ENCODE measurements at places on chromosomes 7 and 10.

DNA sequence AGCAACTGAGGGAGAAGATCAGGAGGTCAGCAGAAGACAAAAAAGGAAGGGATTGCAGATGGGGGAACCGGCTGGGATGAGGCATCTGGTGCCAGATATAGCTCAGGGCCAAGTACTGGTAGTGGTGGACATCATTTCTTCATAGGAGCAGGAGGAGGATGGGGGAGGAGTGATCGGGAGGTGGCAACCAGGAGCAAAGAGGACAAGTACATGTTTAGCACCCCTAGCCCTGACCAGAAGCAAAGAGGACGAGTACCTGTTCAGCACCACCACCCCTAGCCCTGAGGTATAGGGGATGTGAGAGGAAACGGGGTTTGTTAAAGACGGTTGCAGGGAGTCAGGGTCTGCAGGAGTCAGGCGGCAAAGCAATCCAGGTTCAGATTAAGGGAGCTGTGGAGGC lies 84.5 kb upstream of the NPS start:
- DNase-seq = no peak

- no peak for DNase-seq
These were observed 403.5 kb upstream of the ANKRD30A start for GRCh38 chr10:36721871-36722270.

DNA sequence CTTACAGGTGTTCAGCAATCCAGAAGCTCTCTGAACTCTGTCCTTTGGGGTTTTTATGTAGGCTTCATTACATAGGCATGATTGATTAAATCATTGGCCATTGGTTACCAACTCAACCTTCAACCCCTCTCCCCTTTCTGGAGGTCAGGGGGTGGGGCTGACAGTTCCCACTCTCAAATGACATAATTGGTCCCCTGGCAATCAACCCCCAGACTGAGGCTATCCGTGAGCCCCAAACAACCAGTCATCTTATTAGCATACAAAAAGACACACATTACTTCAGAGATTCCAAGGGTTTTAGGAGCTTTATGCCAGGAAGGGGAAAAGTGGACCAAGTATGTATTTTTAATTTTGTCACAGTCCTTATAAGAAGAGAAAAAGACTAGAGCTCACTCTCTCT lies 92.1 kb downstream of the ZNF467 start:
- no peak for DNase-seq

GRCh38 chr10:120981601-120982391 lies 130.6 kb downstream of the WDR11 start:
- DNase-seq = no peak

- no peak for DNase-seq
These were observed 128.2 kb downstream of the AKR1D1 start for GRCh38 chr7:138204285-138204981.

DNA sequence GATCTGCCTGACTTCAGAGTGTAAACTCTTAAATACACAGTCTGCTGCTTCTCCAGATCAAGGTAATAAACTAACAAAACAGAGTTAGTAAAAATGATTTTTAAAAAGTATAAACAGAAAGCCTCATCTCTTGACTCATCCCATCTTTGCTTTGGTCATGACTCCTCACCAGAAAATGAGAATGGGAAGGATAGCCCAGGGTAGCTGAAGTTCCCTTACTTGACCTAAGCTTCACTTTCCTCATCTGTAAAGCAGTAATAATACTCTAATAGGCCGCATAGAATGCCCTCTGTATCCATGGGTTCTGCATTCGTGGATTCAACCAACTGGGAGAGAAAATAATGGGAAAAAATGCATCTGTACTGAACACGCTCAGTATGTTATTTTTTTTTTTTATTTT lies 11.3 kb upstream of the SLC25A28 start:
- no peak for DNase-seq

DNA sequence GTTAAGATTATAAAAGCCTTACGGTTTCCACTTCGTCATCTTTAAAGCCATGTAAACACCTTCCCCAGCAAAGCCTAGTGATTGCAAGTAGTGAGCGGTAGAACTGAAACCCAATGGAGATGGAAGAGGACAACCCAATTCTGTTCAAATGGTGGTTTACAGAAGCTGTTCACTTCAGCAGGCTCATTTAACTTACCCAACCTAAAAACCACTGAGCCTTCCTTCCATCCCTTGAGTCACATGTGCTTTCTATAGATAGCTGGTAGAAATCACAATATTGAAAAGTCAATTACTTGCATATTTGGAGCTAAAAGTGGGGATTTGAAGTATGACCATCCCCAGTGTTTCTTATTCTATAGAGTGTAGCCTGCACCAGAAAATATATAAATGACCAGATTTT lies 667.7 kb downstream of the SUGCT start:
- no peak for DNase-seq

DNA sequence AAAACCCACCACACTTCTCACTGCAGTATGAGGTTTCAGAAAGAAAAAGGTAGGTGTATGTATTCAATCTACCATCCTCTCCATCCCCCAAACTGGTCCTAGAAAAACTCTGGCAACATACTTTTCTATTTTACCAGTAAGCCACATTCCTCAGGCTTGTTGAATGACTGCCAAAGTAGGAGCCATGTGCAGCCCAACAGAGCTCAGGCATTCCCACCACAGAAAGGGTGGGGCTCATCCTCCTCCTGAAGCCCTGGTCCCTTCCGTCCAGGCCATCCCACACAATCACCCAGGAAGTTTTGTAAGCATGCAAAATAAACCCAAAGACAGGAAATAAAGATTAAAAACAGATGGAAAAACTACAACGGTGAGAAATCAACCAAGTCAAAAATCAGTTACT lies 57.2 kb downstream of the MAD1L1 start:
- no peak for DNase-seq

GRCh38 chr7:158102897-158103296 lies 484.7 kb downstream of the PTPRN2 start:
- DNase-seq = no peak

- DNase-seq = no peak
These were observed 4.1 kb downstream of the OTUD1 start for GRCh38 chr10:23442936-23443335.

DNA sequence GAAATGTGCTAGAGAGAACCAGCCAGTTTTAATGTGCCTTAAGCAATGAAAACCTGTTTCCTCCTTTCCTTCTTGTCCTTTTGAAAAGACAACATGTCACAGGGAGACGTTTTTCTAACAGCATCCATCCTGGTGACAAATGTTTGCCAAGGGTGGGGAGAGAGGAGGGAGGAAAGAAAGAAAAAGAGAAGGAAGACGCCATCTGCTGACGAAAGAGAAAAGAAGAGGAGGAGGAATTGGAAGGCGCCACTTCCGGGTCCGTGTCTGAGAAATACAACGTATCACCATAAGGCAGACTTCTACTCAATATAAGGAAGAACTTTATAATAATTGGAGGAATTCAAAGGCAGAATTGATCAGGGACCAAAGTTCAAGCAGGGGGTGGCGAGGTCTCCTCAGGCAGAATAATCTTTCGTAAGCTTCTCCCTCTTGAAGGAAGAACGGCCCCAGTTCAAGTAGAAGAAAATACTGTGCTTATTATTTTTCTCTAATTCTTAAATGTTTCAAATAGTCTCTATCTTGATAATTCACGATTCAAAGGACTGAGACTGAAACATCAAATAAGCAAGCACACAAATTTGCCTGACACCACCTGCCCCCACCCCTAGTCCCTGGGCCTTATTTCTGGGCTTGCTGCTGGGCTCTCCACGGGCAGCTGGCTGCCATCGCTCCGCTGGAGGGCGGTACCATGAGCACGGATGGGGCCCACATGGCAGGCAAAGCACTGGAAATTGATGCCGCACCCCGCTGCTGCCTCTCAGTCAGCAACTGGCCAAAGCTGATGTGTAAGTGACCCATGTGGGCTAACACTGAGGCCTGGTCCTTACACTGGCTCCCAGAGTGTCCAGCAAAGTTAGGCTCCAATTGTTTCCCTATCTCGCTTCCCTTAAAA lies 273.7 kb upstream of the KLF14 start:
- no peak for DNase-seq

DNA sequence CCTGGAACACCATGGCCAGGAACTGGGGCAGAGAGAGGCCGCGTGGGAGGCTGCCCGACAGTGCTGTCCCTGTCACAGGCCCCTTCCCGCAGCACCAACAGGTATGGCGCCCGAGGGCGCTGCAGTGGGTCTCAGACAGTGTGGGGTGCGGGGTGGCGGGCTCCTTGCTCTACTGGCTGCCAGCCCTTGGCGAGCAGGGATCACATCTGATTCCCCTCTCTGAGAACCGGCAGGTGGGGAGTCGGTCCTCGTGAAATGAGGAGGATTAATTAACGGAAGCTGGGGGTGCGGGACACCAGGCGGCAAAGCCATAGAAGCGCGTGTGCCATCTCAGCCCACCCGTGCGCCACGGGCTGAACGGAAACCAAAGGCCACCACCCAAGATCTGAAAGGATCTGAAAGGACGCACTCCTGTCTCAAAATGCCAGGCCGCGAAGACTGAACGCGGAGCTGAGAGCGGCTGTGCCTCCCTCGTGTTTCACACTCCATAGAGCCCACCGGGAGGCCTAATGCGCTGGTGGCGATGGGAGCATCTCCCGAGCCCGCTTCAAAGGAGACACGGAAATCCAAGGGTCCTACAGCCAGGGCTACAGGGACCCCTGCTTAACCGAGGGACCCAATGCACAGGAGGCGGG lies 6.8 kb downstream of the INTS1 start:
- no peak for DNase-seq

- no peak for DNase-seq
These were observed 64.4 kb upstream of the SFMBT2 start for GRCh38 chr10:7475046-7475911.

GRCh38 chr7:25379351-25380300 lies 151.3 kb upstream of the NPVF start:
- DNase-seq = no peak

- DNase-seq = no peak
These were observed 7.9 kb upstream of the CFAP43 start for GRCh38 chr10:104240078-104240477.

- DNase-seq = no peak
These were observed 121.7 kb downstream of the EVX1 start for GRCh38 chr7:27364344-27364758.

GRCh38 chr7:42189535-42189934 lies 47.5 kb downstream of the GLI3 start:
- DNase-seq = no peak

- peak; percentile 63 for DNase-seq
These were observed 2.2 kb downstream of the CYP17A1 start for GRCh38 chr10:102835007-102835482.

DNA sequence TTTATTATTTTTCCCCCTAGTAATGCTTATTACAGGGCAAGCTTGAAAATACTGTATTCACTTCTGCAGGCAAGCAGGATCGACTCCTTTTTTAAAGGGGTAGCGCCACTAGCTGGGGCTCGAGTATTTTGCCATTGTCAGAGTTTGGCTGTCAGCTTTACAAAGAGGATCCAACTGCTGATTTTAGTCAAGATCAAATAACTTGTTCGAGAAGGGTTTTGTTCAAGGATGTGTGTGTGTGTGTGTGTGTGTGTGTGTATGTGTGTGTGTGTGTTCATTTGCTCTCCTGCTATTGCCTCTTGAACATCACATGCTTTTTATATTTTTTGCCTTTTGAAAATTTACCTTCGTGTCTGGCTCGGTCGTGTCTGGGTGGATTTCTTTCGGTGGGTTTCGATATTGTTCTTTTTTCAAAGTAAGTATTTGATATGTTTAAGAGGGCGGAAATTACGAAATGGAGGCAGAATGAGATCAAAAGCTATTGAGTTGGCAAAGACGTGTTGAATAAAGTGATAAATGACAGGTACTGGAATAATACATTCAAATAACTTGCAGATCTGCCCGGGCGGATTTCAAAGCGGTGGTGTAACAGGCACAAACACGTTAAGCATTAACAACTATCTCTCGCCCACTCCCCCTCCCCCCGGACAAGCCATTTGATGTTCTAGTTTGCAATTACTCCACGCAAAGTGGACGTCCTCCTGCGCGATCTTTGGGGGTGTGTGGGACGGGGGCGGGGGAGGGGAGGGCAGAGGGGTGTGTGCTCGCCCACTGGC lies 1.1 kb downstream of the ARID5B start:
- peak; percentile 11 for DNase-seq

GRCh38 chr7:133253519-133253875 lies 619 bp downstream of the EXOC4 start:
- DNase-seq = no peak

DNA sequence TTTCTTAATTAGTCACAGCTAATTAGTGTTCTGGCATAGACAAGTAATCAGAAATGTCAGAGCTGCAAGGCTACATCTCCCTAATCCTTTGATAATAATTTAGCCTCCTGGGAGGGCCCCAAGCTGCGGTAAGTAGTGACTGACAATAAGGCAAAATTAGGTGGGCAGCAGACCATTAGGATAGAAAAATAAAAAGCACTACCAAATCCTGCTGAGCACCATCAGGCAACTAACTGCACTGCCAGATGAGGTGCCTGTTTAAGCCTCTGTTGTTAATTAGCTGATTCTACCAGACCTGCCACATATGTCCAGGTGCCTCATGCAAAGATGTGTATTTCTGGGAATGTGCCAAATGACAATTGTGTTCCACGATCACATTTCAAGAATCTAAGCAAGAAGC lies 32.5 kb upstream of the FEZF1 start:
- no peak for DNase-seq

GRCh38 chr10:128489324-128490247 lies 363.4 kb upstream of the MKI67 start:
- no peak for DNase-seq

GRCh38 chr7:158784270-158784669 lies 45.0 kb downstream of the ESYT2 start:
- no peak for DNase-seq

DNA sequence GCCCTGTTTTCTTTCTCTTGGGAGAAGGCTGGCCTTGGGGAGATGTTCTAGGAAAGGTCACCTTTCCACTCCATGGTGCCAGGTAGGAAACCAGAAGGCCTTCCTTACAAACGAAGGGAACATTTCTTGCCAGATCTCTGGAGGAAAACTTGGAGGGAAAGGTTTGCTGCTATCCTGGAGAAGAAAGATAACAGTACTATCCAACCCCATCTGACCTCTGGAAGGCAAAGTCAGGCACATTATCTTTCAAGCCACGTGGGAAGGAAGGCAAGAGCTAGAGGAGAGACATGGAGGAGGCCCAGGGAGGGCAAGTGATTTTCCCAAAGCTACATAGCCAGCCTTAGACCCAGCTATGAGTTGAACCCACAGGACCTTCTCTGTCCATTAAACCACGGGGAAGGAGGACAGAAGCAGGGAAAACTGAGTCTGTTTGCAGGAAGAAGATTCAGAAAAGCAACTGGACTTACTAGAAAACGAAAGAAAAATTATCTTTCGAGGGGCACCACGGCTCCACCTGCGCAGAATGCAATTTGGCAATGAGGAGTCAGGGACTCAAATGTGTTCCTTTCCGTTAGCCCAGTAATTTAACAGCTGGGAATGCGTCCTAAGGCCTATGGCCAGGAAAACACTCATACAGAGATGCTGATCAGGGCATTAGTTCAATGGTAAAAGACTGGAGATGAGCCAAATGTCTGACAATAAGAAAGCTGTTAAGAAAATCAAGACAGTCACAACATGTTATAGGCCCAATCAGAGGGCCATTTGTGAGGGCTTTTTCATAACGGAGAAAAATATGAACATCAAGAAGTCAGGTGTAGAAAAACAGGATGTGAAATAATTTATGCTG lies 32.0 kb upstream of the PSAP start:
- no peak for DNase-seq

- DNase-seq = no peak
These were observed 75.7 kb downstream of the SEMA3C start for GRCh38 chr7:80843018-80843677.
